NCI-H1048 (cell line): ENCODE measurements at places on chromosomes 12 and 14.

DNA sequence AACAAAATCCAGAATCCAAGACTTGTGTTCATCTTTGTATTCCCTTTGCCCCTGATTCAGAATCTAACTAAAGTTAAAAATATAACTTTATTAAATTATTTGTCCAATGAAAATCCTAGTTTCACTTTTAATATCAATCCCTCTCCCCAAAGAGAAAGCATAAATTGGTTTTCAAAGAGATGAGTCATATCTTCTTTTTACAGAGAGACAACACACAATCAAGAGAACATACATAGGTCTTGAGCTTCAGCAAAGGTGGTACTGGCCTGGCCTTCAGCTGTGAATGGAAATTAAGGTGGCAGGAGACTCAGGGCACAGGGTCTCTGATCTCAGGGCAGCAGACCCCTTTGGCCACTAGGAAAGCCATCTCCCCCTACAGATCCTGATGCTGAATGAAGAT lies 4.3 kb upstream of the ASCL1 start:
- DNase-seq: no peak

DNA sequence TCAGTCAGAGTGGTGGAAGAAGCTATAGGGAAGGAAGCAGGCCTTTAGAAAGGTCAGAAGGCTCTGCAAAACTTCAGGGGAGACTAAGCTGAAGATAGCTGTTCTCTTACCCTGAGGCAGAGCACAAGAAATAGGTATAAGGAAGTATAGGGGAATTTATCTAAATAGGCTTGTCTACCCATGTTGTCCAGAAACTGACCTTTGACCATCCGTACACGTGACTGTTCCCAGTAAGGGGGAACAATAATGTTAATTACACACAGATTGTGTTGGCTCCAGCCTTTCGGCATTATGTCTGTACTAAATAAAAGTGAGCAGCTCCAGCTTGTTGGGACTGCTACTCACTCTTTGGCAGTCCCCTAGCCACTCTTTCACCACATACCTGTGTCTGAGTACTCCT lies 59.0 kb downstream of the SLCO1B1 start:
- DNase-seq: no peak

GRCh38 chr12:74337951-74338350 lies 199.7 kb upstream of the ATXN7L3B start:
- DNase-seq: no peak

GRCh38 chr14:69637503-69638031 lies 26.2 kb downstream of the SUSD6 start:
- no peak for DNase-seq
